ENCODE measurements at places on chromosomes 2 and 18. TPM values are rescaled to one million over a fixed set of nuclear protein-coding genes. Genes with fewer than 3 reads are reported as not detected.

The ZEB2 gene
- polyA plus RNA-seq, result 17.9 TPM

DNA sequence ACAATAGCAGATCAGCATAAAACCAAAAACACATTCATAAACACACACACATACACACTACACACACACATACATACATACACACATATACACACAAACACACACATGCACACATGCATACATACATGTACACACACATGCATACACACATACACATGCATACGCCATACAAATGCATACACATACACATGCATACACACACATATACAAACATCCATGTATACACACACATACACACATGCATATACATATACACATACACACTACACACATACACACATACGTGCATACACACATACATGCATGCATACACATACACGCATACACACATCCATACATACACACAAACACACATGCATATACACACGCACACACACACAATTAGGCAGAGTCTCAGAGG is 490.1 kb downstream of the TNS1 start:
- H3K27me3 ChIP-seq, result no peaks in the 10 kb centered on the region
- H3K4me3 ChIP-seq, result no peak overlapping the region
- no peaks in the 10 kb centered on the region for H3K36me3 ChIP-seq

The NPPC gene
- polyA plus RNA-seq, result not detected

The UCN gene
- polyA plus RNA-seq, result 1.2 TPM

DNA sequence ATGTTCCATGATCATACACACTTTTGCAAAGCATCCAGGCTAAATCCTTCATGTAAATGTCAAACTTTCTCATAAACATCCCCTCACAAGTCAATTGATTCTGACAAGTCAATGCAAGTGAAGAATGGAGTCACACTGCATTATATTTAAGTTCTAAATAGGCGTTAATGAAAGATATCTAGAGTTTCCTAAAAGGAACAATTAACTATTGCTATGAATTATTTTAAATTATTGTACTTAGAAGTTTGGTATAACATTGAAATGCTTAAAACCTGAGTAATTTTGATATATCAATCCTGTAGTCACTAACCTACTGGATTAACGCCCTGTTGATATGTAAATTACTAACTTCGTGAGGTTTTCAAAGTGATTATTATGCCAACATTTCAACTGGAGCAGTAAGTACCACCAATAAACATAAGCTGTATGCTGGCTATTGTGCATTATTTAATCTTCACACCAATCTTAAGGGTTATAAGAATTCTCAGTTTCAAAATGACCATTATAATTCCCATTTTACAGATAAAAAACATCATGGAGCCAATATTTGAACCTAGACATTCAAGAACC is 884.3 kb downstream of the ERBB4 start:
- no peak overlapping the region for H3K4me3 ChIP-seq
- H3K4me1 ChIP-seq, result no peaks in the 10 kb centered on the region
- DNase-seq, result no peak

Measured in endothelial cell of umbilical vein (primary cell).